Stimulated activated CD4-positive, alpha-beta T cell treated with anti-CD3 and anti-CD28 coated beads, Interleukin-12 subunit alpha, Interleukin-12 subunit beta, amount 100 ng/mL, for 4 hours (primary cell): ENCODE measurements at places on chromosomes 13 and 19.

GRCh38 chr19:17220207-17220758 lies 5.1 kb downstream of the USE1 start:
- no peak for DNase-seq

DNA sequence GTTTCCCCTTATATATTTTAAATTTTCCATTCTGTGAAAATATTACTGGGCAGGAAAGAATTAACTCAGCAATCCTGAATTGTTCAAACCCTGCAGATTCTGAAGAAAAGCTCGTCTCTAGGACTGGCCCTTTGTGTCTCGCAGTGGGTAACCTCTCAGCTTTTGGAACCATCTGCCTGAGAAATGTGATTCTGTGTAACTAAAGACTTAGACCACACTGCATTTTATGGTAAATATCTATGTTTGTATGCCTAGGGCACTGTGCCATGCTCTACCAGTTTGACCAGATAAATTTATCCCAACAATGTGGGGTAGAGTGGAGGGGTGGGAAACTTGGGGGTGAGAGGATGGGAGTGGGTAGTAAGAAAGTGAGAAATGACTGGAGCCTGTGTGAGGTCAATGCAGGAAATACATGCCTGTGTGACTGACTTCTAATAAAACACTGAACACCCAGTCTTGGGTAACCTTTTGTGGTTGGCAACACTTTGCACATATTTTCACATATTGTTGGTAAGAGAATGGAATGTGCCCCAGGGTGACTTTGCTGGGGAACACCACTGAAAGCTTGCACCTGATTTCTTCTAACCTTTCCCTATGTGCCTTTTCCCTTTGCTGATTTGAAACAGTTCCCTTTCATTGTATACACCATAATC lies 1181.9 kb downstream of the OLFM4 start:
- DNase-seq, result no peak

DNA sequence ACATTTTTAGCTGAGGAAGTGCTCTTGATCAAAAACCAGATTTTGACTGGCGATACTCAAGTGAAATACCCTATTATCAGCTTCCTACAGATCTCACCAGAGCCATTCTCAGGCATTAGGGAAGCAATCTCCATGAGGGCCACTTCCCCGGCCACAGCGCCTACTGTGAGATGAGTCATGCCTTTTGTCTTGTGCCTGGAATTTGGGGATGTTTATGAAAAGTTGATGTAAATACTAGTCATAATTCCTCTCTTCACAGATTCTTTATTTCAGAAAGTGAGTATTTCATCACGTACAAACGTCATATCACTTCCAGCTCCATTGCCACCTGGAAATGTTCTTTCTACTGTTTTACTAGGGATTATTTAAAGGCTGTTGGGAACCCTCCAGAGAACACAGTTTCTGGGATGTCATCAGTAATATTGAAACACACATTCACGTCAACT lies 25.3 kb upstream of the SLC46A3 start:
- no peak for DNase-seq

DNA sequence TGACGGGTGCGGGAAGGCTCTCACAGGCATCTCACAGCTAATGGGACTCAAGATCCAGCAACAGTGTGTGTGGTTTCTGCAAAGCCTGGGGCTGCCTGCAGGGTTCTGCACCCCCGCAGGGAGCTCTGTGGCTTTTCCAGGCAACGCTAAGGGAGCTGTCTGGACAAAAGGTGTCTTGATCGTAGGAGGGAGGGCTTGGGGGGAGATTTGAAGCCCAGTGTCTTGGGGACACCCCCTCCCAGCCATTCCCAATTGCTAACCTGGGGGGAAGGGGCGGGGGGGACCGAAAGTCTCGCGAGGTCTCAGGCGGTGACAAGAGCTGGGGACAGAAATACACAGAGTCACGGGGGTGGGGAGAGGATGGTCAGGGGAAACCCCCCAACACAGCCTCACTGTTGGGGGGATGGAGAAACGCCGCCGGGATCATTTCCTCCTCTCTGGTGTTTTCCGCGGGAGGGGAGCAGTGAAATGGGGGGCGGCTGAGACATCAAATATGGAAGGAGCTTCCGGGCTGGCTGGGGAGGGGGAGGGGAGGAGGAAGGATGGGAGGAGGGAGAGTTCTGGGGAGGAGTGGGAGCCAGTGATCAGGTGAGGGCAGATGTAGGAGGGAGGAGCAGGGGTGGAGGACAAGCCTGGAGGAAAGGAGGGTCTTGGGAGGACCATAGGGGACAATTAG lies 13.3 kb downstream of the KCNC3 start:
- DNase-seq, result no peak

DNA sequence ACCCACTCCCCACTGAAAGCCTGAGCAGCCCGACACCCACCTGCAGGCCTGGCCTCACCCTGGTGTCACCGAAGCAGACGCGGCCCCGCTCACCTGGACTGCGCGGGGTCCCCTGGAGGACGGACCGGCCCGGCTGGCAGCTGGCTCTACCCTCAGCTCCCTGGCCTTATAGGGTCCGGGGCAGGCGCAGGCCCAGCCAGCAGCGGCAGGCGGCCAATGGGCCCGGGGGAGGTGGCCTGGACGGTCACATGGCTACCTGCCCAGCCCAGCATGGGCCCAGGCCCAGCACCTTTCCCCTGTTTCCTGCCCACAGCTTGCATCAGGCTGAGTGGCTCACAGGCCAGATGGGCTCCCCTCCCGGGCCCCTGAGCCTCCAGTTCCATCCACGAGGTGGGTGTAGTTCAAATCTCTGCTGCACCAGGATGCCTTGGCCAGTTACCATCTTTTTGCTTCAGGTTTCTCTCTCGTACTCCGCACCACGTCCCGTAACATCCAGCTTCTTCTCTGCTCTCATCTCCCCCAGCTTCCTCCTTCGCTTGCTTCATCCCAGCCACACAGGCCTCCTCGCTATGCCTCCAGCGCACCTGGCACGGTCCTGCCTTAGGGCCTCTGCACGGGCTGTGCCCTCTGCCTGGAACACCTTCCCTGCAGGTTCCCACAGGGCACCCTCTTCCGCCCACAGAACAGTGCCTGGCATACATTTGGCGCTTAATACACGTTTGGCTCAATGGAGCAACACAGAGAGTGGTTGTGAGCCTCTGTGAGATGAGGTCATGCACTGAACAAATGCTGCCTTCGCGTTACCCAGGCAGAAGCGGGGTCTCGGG lies at the start of gene PLIN4:
PLIN4 (minus strand) TSS at position 142 of the 827 bp plus-strand sequence. CDS start 214 bp downstream, outside the sequence.
- no peak for DNase-seq

- DNase-seq, result no peak
Measured at GRCh38 chr13:78238911-78239310, 320.3 kb upstream of the EDNRB start.

DNA sequence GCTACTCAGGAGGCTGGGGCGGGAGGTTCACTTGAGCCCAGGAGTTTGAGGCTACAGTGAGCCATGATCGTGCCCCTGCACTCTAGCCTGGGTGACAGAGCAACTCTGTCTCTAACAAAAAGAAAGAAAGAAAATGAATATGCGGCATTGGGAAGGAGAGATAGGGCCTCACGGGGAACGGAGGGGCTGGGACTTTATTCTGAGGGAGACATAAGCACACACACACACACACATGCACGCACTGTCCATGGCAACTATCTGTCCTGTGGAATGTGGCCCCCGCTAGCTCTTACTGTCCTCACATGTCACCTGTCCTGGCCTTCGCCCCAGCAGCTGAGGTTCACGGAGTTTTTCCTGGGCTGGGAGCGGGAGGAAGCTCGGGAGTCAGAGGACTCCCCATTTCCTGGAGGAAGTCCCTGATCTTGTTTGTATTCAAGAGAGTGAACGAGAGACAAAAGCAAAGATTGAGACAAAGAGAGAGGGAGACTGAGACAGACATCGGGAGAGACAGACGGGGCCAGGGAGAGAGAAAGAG lies 654 bp downstream of the STAP2 start:
- no peak for DNase-seq

GRCh38 chr13:30394751-30395191 lies 27.5 kb upstream of the UBE2L5 start:
- DNase-seq, result no peak

GRCh38 chr13:80259159-80259558 lies 81.8 kb downstream of the SPRY2 start:
- DNase-seq, result no peak

DNA sequence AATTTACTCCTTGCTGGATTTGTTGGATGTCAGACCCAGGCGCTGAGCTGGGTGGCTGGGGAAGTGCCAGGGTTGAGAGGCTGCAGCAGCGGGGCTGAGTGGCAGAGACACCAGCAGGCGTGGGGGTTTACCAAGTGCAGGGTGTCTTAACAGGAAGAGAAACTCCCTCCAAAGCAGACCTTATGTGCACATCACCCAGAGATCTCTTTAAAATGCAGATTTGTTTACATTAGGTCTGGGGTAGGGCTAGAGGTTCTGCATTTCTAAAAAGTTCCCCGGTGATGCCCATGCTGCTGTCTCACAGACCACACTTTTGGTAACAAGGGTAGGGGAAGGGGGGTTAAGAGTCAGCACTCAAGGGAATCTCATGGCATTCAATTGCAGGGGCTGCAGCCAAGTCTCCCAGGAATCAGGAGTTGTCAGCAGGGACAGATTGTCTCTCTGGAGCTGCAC lies 80.7 kb upstream of the OLFM4 start:
- no peak for DNase-seq

- no peak for DNase-seq
Measured at GRCh38 chr13:42272804-42273175, 838 bp downstream of the AKAP11 start.

DNA sequence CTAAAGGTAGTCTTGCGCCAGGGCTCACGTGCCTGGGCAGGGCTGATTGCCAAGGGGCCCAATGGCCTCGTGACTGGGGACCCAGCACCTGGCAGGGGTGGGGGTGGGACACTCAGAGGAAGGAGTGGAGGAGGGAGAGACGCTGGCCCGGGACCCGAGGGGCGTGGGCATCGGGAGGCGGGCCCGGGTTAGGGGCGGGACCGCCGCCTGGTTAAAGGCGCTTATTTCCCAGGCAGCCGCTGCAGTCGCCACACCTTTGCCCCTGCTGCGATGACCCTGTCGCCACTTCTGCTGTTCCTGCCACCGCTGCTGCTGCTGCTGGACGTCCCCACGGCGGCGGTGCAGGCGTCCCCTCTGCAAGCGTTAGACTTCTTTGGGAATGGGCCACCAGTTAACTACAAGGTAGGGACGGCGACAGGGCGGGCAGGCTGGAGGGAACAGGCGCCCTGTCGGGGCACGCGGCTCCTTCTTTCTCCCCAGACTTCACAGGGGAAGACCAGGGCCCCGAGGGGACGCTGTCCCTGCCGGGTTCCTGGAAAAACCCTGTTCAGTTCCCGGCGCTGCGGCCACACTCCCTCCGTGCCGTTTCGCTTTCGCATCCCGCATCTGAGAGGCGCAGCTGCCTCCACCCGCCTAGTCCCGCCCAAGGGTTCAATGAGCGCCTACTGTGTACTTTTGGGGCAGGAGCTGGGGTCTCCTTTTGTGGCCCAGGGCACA lies at the start of gene IFI30:
IFI30 (plus strand) TSS at position 242 of the 717 bp plus-strand sequence; CDS start at position 271, 29 bp downstream.
- peak; percentile 62 for DNase-seq

DNA sequence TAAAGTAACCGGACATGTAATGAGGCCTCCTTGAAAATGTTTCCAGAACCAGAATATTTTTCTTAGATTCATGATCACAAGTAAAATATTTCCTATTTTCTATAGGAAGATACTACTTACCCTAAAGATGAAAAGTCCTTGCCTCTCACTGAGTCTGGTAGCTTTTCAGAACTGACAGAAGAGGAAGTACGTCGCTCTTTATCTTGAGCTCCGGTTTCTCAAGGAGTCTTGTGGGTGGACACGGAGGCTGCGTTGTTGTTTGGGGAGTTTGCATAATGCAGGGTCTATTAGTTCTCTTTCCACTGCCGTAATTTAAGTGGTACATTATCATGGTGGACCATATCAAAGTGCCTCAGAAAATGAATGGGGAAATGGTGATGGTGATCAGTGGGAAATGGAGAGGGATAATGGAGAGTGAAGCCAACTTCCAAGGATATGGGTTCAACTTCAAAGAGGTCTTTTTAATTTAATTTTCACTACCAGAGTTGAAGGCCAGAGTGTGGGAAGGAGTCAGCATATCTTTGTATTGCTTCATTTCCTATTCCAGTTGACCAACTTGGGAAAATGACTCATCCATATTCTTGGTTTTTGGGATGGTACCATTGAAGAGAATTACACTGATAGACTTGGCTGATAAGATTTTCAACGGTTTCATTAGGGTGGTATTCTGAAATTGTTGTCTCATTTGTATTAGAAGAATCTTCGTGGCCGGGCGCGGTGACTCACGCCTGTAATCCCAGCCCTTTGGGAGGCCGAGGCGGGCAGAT lies 23.4 kb downstream of the MBD3L2B start:
- DNase-seq, result no peak

DNA sequence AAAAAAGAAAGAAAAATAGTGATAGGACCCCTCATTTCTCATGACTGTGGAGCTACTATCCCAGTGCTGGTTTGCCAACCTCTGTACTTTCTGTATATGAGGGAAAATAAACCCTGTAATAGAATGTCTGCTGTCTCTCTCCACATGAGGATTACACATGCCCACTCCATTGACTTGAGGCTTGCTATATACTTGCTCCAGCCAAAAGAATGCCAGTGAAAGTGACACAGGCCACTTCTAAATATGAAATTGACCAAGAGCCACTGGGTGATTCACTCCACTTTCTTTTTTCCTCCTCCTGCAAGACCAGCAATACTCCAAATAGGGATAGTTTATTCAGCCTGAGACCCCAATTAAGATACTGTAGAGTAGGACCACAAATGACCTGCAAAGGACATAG lies 6.2 kb downstream of the THAP8 start:
- no peak for DNase-seq

- DNase-seq, result no peak
Measured at GRCh38 chr13:49995625-49996101, 1.2 kb upstream of the TRIM13 start.

DNA sequence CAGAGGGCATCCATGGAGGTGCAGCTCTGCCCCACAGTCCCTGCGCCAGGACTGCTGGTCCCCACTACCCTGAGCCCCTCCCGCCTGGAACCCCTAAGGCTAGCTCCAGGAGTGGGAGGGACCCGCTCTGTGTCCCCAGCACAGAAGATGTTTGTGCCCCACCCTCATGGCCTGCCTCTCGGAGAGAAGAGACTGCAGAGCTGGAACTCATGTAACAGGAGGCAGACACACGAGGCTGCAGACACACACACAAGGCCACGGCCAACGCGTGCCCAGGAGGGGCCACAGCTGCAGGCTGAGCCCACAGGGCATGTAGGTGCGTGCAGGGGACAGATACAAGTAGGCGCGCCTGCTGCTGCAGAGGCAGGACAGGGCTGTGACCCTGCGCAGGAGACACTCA lies 10.4 kb upstream of the TMEM86B start:
- DNase-seq, result no peak

GRCh38 chr13:33677215-33677614 lies 140.7 kb upstream of the RFC3 start:
- no peak for DNase-seq

GRCh38 chr19:1847684-1848398 lies 442 bp downstream of the REXO1 start:
- no peak for DNase-seq
